Progenitor cell of endocrine pancreas (in vitro differentiated cells): ENCODE measurements at places on chromosomes 12 and 14. TPM values are rescaled to one million over a fixed set of nuclear protein-coding genes. Genes with fewer than 3 reads are reported as not detected.

The COCH gene
- total RNA-seq, result 26.9 and 32.5 TPM in 2 replicates

GRCh38 chr12:1305063-1305434, 289.3 kb downstream of the FBXL14 start:
- peaks cover 31% of the 10 kb centered on the region for H3K36me3 ChIP-seq
- no peak for DNase-seq
- H3K4me3 ChIP-seq, result no peak overlapping the region

GRCh38 chr14:99936056-99936455, 129.2 kb upstream of the EVL start:
- H3K4me3 ChIP-seq, result no peak overlapping the region
- H3K27me3 ChIP-seq, result no peaks in the 10 kb centered on the region
- H3K36me3 ChIP-seq, result peaks cover 10% of the 10 kb centered on the region
- no peak for DNase-seq

- H3K27me3 ChIP-seq, result peaks cover 8% of the 10 kb centered on the region
- H3K4me3 ChIP-seq, result no peak overlapping the region
- H3K36me3 ChIP-seq, result peaks cover 2% of the 10 kb centered on the region
- no peak overlapping the region for H3K27ac ChIP-seq
- DNase-seq, result no peak
Observed at GRCh38 chr14:95026851-95027463, 130.4 kb downstream of the DICER1 start.

- H3K4me3 ChIP-seq, result no peak overlapping the region
- H3K4me1 ChIP-seq, result peaks cover 3% of the 10 kb centered on the region
- H3K36me3 ChIP-seq, result no peaks in the 10 kb centered on the region
Observed at GRCh38 chr12:68222326-68222725, 3.3 kb downstream of the IL26 start.

- H3K4me1 ChIP-seq, result no peaks in the 10 kb centered on the region
- no peak for DNase-seq
- no peak overlapping the region for H3K27ac ChIP-seq
- H3K36me3 ChIP-seq, result no peaks in the 10 kb centered on the region
- H3K27me3 ChIP-seq, result peaks cover 31% of the 10 kb centered on the region
Observed at GRCh38 chr14:104385111-104385510, 194.5 kb upstream of the C14orf180 start.
